ENCODE measurements at places on chromosomes 6 and 20.

- no peak for DNase-seq
These were observed 4.6 kb downstream of the TFAP2B start for GRCh38 chr6:50823094-50823920.

GRCh38 chr20:24460712-24461111, 8.7 kb upstream of the SYNDIG1 start:
- DNase-seq = no peak

GRCh38 chr6:56480654-56481337, 161.9 kb downstream of the DST start:
- DNase-seq = no peak

DNA sequence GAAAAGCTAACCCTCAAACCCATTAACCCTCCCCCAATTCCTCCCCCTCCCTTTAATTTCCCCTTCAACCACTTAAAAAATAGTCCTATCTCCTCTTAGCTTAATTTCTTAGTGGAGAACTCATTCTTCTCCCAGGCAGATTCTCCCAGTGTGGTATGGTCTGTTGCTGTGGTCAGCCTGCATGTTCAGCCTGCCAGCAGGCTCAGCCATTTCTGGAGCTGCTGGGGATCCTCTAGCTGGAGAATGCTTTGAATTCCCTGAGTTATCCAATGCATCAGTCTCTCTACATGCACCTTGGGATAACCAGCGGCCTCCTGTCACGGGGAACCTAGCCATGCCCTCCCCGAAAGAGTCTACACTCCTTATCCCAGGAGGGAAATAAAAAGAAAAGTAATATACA, 375.4 kb upstream of the RSPO3 start:
- DNase-seq = no peak

DNA sequence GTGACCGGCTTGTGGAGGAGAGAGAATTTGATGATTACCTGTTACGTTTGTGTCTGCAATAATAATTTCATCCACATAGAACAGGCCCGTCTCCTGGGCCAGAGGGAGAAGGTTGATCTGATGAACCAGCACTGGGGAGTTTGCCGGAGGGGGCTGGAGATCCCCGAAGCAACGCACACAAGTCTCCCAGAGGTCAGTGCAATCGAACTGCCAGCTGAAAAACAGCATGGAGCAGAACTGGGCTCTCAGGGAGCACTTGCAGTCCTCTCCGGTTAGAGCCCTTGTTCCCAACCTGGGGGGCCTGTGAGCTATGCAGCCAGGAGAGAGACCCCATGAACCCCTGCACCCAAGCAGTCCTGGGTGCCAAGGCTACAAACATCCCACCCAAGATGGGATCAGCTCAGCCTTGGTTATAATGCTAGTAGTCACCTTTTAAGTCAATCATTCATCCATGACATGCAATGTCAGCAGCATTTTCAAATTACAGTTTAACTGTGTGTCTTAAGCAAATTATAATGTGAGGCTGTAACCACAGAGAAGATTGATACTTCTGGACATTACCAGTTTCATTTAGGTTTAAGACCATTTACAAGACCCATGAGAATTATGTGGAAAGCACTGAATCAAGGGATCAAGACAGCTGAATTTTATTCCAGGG, 34.2 kb downstream of the PKHD1 start:
- DNase-seq = no peak

- DNase-seq = peak; percentile 72
These were observed at the start of gene ZNF343 for GRCh38 chr20:2508631-2509467. TSS of gene ZNF343 (minus strand) at chr20:2508915. CDS start at chr20:2493895, 15,020 bp downstream.

All from activated B cell treated with CpG ODN at 0.5 μM for 24 hours (primary cell).